ENCODE measurements at places on chromosomes 5 and 9.

- DNase-seq, result peak; percentile 52
Observed at GRCh38 chr9:78601957-78602565, 305.1 kb downstream of the PSAT1 start.

DNA sequence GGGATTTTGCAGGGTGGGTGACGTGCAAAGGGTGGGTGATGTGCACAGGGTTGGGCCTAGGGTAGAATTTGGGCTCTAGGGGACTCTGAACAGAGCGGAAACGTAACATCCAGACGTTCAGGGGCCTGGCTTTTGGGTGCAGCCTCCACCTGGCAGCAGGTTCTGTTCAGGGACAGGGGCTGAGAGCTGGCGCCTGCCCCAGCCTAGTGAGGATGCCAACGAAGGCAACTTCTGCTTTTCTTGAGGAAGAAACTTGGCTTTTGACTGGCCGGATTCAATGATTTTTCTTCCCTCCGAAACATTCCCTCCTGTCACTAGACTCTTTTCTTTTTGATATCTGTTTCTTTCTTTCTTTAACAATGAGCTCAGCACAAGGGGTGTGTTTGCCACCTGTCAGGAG lies 38.6 kb upstream of the SLC6A19 start:
- DNase-seq, result no peak

GRCh38 chr5:8729437-8729836 lies 816.4 kb downstream of the SEMA5A start:
- DNase-seq, result no peak

DNA sequence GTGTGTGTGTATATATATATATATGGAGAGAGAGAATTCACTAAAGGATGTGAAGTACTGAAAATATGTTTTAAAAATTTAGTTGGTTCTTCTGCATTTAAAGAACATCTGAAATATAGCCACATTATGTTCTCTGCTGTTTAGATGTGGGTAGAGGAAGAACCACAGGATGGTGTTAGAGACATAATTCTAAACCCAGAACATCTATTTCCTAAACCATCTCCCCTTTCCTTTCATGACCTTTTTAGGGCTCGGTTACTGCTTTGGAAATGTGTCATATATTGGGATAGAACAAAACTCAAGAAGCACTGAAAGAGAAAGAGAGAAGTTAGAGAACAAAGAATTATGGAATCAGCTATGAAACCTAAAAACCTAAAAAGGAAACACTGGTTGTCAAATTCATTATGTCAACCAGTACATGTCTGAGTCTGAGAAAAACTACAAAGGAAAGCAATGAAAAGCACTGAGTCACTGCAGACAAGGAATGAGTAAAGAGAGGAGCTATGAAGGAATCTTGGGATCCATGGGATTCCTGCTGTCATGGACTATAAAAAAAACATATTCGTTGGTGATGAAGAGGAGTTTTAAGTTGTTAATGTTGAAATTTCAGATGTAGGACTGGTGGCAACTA lies 28.4 kb downstream of the SLC12A2 start:
- peak; percentile 0 for DNase-seq

DNA sequence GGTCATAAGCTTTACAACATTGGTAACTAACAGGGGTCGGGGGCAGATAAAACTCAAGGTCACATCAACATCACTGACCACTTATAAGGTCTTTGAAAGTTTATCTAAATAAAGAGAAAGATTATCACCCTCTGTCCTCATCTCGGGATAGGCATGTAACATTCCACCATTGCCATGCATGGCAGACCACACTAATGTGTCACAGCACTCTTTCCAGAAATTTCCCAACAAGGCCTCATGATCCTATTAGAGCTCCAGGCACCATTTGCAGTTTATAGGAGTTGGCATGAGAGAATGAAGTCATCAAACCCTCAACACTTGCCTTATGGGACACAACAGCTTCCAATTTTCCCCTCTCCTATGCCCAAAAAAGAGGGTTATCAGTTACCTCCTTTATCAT lies 31.9 kb upstream of the ZNF622 start:
- no peak for DNase-seq

GRCh38 chr9:117138231-117138630 lies 276.6 kb downstream of the ASTN2 start:
- no peak for DNase-seq

GRCh38 chr9:114539701-114540380 lies 34.6 kb upstream of the WHRN start:
- no peak for DNase-seq

- DNase-seq, result peak; percentile 35
Observed at GRCh38 chr5:123371575-123372179, 51.5 kb downstream of the CEP120 start.

GRCh38 chr5:143569213-143569701 lies 165.8 kb upstream of the NR3C1 start:
- no peak for DNase-seq

- DNase-seq, result no peak
Observed at GRCh38 chr9:135665795-135666189, 2.7 kb downstream of the LCN9 start.

- no peak for DNase-seq
Observed at GRCh38 chr5:176736301-176736930, 73.9 kb upstream of the UNC5A start.

DNA sequence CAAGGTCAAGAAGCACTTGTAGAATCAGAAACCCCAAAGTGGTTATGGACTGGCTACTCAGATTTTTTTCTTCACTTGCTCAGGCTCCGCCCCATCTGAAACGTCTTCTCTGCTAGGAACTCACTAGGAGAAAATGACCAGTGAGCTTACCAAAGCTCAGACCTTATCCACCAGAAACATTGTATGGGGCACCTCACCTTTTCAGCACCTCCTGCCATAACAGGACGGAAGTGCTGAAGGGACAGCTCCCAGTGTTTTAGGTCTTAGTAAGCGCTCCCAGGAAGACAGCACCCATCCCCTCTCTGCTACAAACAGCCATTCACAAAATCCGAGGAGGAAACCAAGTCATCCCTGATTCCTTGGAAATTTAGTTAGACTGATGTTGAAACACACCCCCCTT lies 1.2 kb upstream of the GABRA1 start:
- peak; percentile 4 for DNase-seq

DNA sequence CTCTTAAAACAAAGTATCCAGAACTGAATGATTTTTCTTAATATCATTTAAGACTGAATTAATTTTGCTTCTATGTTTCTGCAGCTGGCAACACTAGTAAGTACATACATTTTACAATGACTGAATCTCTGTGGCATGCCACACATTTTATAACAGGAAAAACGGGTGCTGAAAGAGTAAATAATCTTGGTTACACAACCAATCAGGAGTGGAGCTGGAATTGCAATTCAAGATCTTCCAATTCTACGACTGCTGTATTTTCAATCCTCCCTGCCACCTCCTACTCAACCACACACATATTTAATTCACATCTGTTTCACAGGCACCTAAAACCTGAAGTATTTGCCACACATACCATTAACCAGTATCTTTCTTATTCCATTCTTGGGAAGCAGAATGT lies 52.7 kb upstream of the NR5A1 start:
- DNase-seq, result no peak

DNA sequence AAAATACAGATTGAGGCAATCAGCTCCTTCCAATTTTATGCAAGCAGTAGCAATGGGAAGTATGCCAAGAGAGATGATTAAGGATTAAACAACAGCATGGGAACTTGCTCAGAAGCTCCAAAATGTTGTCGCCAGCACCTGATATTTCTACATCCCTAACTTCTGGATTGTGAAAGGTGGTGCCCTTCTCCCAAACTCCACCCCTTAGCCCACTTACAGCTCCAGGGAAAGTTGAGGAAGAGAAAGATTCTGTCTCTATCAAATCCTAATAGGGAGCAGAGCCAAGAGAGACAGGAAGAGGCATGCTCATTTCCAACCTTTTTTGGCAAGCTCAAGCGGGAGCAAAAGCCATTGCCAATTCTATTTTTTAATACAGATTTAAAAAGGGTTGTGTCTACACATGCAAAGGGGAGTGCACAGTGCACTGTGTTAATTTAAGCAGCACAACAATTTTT lies 92.4 kb upstream of the NR3C1 start:
- no peak for DNase-seq

DNA sequence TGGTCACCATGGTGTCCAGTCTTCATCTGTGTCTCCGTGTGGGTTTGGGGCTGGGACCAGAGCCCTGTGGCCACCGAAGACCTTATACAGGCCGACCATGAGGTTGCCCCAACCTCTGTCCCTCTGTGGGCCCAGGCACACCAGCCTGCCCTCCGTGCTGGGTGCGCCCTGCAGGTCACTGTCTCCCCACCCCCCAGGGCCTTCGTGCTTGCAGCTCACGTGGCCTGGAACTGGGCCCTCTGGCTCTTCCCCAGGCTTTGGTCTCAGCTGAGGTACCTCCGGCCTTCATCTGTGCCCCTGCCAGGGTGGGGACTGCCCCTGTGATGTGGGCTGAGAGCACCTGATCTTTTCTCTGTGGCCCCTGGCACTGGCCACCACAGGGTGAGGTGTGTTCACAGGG lies 92.1 kb downstream of the RXRA start:
- DNase-seq, result no peak

GRCh38 chr5:114415760-114416159 lies 53.9 kb downstream of the KCNN2 start:
- no peak for DNase-seq

DNA sequence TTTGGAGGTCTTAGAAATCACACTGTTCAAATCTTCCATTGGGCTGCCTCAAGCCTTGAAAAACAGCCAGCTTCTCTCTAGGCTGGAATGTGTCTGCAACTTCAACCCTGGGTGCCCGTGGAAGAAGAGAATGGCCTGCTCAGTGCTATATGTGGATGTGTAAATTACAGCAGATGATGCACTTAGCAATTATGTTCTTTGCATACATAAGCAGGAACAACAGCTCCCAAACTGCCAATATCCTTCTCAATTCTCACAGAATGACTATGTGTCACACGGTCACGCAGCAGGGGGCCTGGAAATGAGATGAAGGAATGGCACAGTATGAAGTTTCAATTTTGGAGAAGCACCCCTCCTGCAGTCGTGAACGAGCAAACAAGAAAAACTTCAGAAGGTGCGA lies 175.2 kb upstream of the SMARCA2 start:
- DNase-seq, result no peak

DNA sequence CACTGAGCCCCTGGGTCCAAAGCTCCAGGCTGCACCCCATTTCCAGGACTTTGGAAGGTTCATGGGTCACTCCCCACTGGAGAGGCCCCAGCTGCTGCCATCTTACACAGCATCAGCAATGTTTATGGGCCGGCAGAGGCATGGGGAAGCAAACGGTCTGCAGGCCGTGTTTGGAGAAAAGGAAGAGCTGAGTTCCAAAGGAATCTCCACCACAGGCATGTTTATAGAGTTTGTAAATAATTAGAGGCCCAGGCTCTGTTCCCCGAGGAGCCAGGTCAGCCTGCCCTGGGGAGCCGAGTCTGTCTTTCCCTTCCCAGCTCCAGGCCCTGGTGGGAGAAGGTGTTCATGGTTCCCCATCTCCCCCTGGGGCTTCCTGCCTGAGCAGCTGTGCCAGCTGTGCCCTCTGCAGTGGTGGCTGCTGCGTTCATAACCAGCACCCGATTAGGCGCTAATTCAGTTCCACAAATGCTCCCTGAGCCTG lies 64.8 kb downstream of the COL27A1 start:
- DNase-seq, result no peak

DNA sequence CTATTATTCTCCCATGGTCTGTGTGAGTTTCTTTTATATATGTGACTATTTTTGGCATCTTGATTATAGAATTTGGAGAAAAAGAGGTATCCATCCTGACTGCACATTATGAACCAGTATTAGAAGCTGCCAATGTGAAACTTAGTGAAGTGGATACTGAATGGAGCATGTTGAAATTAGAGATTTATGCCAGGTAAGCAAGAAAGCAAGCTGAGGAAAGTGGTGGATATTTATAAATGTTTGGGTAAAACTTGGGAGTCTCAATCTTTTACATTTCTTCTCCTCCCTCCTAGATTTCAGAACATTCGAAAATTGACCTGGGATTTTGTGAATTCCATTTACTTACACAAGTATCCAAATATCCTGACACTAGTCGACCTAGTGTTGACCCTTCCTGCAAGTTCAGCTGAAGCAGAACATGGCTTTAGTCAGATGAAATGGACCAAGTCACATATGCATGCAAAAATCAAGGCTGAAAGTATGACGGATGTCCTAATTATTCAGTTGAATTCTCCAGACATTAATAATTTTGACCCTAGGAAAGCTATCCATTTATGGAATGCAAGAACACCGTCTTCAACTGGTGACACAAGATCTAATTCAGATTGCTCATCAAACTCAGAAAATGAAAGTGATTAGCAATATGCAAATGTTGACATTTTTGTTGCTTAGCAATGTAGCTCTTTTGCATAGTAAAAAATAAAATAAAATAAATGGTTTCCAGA lies 66.8 kb upstream of the IL7R start:
- DNase-seq, result no peak

- DNase-seq, result no peak
Observed at GRCh38 chr5:66867618-66868322, 271.6 kb downstream of the MAST4 start.

GRCh38 chr9:132041798-132042197 lies 37.9 kb downstream of the MED27 start:
- no peak for DNase-seq

GRCh38 chr9:19146441-19147024 lies 19.2 kb upstream of the PLIN2 start:
- DNase-seq, result no peak

DNA sequence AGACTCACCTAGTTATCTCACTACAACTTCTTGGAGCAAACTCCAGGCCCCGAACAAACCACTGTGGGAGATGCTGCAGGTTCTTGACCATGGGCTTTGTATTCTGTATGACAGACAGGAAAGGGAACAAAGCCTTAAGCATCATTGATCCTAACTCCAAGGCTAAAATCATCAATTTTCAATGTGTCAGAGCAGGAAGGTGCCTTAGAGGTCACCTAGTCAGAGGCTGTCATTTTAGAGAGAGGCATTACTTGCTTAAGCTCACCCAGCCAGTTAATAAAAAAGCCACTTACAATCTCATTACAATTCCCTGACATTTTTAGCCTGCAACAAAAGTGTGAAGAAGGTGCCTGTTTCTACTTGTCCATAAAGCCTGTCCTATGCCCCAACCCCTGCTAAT lies 272.7 kb downstream of the FAM114A2 start:
- DNase-seq, result no peak

GRCh38 chr5:89857790-89858189 lies 551.8 kb downstream of the CETN3 start:
- DNase-seq, result no peak

GRCh38 chr9:122223435-122223834 lies 5.3 kb downstream of the LHX6 start:
- no peak for DNase-seq

DNA sequence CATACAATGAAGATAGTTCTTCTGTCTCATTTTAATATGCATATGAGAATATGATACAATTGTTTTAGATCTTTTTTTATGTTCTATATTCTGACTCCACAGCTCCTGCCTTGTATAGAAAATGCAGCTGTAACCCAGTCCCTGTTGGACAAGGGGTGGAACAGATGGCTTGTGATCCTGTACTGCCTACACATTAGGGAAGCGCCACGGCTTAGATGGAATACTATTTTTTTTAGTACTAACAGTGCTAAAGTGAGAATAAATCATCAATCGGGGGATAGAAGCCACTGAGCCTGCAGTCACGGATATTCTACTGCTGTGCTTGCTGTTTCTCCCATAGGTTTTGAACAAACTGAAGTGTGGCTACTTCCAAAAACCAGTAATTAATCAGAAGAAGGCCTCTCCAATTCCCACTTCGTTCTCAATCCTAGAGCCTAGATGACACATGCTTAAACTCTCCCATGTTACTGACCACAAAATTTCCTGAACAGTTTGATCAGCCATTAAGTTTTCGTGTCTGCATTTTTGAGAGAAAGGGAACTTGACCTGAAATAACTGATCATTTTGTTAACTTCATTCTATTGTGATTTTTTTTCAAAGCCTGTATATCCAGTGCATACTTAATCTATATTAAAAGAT lies 150.3 kb downstream of the CDH18 start:
- no peak for DNase-seq
